ENCODE measurements at places on chromosomes 5 and 9.

DNA sequence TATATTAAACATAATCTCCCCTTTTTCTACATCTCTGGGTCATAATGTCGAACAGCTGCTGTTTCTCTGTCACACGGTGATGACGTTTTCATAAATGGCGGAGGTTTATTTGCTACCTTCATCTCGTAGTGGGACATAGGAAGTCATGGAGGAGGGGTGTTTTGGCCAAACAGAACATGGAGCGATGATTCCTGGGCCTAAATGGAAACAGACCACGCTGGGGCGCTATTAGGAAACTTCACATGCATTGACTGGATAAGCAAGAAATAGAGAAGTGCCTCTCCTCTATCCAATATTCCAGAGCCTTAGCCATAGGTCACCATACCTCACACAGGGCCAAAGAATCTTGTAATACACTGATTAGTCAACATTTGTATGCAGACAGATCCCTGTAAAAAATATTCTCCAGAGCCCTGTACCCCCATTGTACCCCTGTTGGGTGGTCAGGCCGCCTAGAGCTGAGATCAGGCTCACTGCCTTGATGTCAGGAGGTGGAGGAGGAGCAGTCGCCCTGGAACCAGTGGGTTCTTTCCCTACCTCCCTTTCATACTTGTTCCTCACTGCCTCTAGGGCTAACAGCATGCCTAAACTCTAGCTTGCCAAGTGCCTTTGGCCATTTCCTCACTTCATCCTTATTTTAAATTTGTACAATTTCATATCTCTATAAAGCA is 77.8 kb upstream of the SPIN1 start:
- no peak for DNase-seq

GRCh38 chr9:71504636-71505035 is 263.7 kb downstream of the CEMIP2 start:
- DNase-seq = no peak

GRCh38 chr5:889075-889710 is 3.4 kb downstream of the BRD9 start:
- DNase-seq = no peak

GRCh38 chr5:134082264-134082992 is 32.1 kb upstream of the TCF7 start:
- no peak for DNase-seq

- no peak for DNase-seq
Observed at GRCh38 chr5:98031926-98032325, 741.5 kb upstream of the RGMB start.

GRCh38 chr5:95669540-95669939 is 13.3 kb downstream of the SPATA9 start:
- no peak for DNase-seq

- DNase-seq = peak; percentile 63
Observed at GRCh38 chr9:33466565-33467495, 6.9 kb downstream of the NOL6 start.

DNA sequence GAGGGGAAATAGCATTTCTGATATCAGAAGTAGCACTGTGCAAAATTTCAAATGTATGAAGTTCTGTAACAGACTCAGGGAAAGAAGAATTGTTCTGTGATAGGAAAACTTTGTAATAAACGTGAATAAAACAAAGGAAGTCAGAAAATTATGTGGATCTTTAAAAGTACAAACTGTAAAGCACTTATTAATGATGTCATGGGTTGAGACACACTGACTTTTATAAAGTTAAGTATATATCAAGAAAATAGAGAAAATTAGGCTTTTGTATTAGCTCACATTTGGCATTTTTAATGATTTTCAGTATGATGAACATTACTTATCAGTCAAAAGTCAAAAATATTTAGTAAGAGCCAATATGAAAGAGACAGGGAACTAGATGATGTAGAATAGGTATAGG is 1081.7 kb upstream of the EDIL3 start:
- no peak for DNase-seq
